ENCODE measurements at places on chromosomes 6 and 20.

- DNase-seq = no peak
Measured at GRCh38 chr6:49607391-49607982, 29.2 kb downstream of the RHAG start.

GRCh38 chr6:14453712-14454472, 336.3 kb downstream of the CD83 start:
- DNase-seq = no peak

- no peak for DNase-seq
Measured at GRCh38 chr20:9514072-9514460, 324 bp upstream of the LAMP5 start.

DNA sequence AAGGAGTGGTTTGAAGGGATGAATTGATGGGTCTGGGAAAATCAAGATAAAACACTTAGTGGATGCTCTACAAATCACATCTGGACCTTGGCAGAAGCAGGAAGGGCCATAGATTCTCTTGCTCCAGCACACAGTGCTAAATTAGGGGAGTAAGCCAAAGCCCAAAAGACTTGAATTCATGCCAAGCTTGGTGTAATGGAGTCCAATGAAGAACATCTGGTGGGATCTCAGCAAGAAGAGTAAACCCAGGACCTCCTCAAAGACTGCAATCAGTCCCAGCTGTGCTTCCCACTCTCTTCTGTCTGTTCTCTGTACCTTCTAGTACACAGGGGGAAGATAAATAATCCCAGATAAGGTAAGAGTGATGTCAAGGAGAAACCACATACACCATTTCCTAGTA, 683.4 kb downstream of the RNF144B start:
- no peak for DNase-seq

DNA sequence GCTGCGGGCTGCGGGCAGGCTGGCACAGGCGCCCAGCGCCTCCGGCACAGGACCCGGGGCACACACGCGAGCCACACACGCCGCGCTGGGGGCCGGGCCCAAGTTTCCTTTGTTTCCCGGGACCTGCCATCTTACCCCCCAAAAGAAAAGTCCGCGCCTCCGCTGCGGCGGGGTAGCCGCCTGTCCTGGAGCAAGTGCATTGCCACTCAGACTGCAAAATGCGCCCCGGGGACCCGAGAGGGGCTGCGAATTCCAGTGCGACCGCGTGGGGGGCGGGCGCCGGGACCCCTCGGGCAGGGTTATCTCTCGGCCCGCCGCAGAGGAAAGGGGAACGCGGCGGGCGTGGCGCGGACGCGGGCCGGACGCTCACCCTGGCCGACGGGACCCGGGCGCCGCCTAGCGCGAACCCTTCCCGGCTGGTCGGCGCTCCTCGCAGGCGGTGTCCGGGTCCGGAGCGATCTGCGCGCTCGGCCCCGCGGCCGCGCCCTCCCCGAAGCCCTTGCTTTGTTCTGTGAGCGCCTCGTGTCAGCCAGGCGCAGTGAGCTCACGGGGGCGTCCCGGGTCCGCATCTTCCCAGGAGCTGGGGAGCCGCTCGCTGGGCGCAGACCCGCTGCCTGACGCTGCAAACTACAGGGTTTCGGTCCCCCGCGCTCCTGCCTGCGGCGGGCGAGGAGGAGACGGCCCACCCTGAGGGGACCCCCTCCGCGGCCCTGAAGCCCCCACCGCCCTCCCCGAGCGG, 639 bp upstream of the CD24 start:
- DNase-seq = peak; percentile 33

GRCh38 chr6:1609041-1609647, 571 bp upstream of the FOXC1 start:
- DNase-seq = no peak

DNA sequence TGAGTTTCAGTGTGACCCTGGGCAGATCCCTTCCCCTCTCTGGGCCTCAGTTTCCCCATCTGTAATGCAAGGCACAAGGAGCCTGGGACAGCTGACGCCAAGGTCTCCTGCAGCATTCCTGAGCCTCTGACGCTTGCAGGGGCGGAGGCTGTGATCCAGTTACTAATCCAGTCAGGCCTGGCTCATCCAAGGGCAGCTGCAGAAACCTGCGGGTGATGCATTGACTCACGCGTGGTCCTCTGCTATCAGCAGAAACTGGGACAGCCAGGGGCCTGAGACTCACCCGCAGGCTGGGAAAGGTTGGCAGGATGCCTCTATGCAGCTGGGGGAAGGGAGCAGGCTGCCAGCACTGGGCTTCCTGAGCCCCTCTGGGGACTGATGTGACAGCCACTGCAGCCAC, 65.0 kb upstream of the SIRPA start:
- DNase-seq = peak; percentile 94

- peak; percentile 65 for DNase-seq
Measured at GRCh38 chr20:19886661-19887288, 128.7 kb downstream of the RIN2 start.

GRCh38 chr20:10271494-10272219, 53.0 kb downstream of the SNAP25 start:
- DNase-seq = no peak

GRCh38 chr6:118148561-118148960, 241.5 kb downstream of the SLC35F1 start:
- no peak for DNase-seq

DNA sequence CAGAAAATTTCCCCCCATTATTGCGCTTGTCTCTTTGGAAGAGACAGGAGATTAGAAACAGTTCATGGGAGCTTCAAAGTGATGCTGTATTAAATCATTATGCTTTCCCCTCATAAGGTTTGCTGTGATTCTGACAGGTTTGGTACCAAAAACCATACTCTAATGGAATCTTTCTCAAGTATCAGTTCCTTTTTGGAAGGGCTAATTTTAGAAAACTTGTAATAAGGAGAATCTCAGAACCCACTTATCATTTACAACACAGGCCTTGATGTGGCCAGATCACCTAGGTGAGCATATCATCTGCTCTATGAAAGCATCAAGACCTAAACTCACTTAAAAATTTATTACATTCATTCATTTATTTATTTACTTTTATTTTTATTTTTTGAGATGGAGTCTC, 51.2 kb downstream of the TP53INP2 start:
- no peak for DNase-seq

DNA sequence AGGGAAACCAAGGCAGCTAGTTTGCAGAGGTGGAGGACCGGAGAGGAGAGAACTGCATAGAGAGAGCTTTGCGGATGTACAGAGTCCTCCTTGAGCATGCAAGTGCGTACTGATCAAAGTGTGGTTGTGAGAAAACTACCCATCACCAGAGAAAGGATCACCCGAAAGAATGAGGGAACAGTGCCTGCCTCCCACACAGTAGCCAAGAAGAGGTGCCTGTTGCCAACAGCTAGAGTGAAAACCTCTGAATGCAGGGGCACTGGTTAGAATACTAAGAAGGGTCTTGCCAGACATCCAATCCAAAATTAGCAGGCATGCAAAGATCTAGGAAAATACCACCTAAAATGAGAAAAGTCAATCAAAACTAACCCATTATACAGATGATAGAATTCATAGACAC, 166.6 kb upstream of the AKAP12 start:
- DNase-seq = no peak

DNA sequence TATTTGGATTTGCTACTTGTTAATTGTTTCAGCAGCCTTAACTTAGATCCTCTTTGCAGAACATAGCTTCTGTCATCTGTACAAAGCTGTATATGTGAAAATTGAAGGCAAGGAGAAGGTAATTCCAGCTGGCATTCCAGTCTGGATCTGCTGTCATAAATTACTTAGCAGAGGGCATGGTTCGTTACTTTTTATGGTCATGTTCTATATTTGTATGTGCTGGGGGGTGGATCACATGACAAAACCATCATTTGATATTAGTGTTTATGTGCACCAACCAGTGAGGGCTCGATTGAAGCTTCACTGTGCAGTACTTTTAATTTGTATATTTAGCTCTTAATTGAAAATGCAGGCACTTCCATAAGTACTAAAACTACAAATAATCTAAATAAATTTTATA, 80.2 kb downstream of the CAP2 start:
- DNase-seq = no peak

- DNase-seq = no peak
Measured at GRCh38 chr6:128952902-128953301, 70.0 kb downstream of the LAMA2 start.

GRCh38 chr20:51731731-51732095, 36.5 kb downstream of the ATP9A start:
- DNase-seq = peak; percentile 37

- no peak for DNase-seq
Measured at GRCh38 chr20:62734881-62735280, 26.2 kb downstream of the NTSR1 start.

- no peak for DNase-seq
Measured at GRCh38 chr20:14342918-14343317, 5.5 kb upstream of the FLRT3 start.

GRCh38 chr6:164023535-164023934, 609.0 kb downstream of the QKI start:
- no peak for DNase-seq

GRCh38 chr20:34642009-34642408, 34.9 kb downstream of the PIGU start:
- no peak for DNase-seq

GRCh38 chr20:19492687-19493336, 265.2 kb upstream of the RIN2 start:
- DNase-seq = no peak

DNA sequence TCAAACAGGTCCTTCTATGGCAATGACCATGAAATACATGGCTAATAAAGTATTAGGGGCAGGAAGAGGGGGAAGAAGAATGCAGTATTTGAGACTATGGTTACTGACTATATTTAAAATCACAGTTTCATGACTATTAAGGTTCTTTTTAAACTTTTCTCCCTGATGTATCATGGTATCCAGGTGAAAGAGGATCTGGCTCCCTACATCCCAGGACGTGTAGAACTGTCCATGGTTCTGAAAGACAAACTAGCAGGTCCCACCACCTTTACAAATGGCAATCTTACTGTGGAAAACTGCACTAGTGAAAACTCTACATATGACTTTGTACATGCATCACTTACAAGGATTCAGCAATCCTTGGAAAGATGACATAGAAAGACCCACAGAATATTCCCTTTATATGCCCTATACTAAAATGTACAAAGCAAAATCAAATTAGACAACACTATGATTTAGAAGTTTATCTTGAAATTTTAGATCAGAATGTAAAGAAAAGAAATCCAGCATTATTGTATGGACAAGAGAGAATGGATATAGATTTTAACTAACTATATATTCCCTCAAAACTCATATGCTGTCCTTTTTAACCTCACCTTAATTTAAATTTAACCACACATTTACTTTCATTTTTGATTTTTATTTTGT, 33.5 kb downstream of the RPP21 start:
- peak; percentile 34 for DNase-seq

GRCh38 chr6:40344566-40345167, 242.5 kb downstream of the LRFN2 start:
- DNase-seq = no peak

GRCh38 chr6:106628658-106629102, 618 bp downstream of the RTN4IP1 start:
- no peak for DNase-seq

- DNase-seq = no peak
Measured at GRCh38 chr6:57085471-57085870, 4.5 kb upstream of the ZNF451 start.

GRCh38 chr6:115060581-115060980, 717.8 kb upstream of the HS3ST5 start:
- DNase-seq = no peak

GRCh38 chr6:134757911-134758361, 192.0 kb downstream of the ALDH8A1 start:
- peak; percentile 18 for DNase-seq

DNA sequence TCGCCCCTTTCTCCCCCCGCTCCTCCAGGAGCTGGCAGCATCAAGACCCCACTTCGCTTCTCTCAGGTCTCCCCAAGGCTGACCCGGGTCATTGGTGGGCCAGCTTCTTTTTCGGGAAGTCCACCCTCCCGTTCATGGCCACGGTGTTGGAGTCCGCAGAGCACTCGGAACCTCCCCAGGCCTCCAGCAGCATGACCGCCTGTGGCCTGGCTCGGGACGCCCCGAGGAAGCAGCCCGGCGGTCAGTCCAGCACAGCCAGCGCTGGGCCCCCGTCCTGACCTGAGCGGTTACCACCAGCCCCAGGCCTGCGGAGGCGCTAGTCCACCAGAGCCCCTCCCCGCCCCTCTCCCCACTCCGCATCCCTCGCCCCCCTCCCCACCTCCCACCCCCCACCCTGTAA, 1.0 kb downstream of the PPDPF start:
- DNase-seq = peak; percentile 27

DNA sequence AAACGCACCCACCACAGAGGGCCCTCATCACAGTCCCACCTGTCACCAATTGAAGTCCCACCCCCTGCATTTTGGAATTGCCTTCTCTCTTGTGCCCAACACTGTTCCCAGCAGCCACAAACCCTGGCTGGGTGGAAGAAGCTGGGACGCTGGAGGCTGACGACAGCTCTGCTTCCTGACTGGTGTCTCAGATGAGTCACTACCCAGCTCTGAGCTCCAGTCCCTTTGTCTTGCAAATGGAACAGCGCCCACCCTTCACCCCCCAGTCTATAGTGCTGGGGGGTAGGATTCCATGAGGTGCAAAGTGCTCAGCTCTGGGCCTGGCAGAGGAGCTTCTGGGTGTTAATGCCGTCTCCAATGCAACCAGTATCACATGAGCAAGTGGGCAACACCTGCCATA, 85.3 kb downstream of the DLGAP4 start:
- peak; percentile 3 for DNase-seq

DNA sequence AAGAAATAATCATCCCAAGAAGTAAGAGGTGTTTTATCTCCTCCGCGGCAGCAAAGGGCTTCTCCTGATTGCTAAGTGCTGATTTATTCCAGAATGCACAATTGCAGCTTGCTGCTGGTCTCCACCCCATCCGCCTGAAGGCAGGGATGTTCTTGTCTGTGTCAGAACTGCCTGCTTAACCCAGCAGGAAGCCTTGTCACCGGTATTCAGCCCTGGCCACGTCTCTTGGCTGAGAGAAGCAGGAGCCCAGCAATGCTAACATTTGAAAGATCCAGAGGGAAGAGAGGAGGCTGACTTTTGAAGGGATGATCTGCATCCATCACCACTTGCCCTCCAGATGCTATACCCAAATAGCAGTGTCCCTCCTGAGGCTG, 4.2 kb downstream of the SCML4 start:
- no peak for DNase-seq

- DNase-seq = no peak
Measured at GRCh38 chr6:89613790-89614189, 24.8 kb downstream of the LYRM2 start.

DNA sequence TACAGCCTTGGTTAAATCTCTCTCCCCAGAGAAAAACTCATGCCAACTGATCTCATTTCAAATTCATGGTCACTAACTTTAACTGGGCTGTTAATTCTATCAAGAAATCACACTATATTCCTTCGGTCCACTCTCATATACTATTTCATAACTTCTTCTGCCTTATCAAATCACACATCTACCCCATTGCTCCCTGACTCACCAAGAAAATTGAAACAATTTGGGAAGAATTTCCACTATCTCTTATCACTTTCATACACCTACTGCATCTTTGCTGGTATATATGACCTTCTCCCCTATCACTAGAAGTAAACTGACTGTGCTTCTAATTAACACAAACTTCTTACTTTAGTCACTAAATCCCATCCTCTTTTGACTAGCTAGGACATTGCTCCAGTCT, 102.3 kb downstream of the FILIP1 start:
- no peak for DNase-seq

All from mesenchymal stem cell (in vitro differentiated cells and primary cell).